ENCODE measurements at places on chromosomes 3 and 15.
A peak's percentile ranks its signal among the peaks of the same experiment; 100 is the strongest.

DNA sequence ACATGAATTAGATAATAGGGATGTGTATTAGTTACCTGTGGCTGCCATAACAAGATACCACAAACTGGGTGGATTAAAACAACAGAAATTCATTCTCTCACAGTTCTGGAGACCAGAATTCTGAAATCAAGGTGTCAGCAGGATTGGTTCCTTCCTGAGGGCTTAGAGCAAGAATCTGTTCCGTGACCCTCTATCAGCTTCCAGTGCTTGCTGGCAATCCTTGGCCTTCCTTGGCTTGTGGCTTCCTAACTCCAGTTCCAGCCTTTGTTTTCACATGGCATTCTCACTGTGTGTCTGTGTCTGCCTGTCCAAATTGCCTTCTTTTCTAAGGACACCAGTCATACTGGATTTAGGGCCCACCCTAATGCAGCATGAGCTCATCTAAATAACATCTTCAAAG is 94.4 kb upstream of the NR2E3 start:
- no peak for DNase-seq

DNA sequence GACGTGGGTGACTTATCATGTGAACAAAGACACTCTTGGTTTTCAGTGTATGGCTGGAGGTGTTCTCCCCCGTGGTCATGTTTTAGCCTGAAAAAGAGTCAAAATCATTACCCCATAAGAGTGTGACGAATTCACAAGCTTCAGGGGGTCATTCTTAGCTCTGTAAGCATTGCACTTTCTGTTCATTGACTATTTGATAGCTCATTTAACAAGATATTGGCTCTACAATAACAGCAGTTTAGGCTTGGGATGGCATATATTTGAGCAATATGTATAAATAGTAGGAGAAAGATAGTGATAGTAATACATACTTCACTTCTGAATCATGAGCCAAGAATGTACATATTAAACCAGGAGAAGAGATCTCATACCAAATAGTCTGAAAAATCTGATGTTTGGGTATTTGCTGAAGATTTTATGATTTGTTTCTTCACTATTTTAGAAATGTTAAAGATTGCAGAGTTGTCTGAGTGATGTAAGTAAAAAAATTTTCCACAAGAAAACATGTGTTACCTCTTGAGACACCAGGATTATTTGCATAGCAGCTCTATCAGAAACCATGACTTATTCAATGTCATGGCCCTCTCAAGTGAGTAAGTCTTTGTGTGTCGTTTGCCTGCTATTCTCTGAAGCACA is 996.0 kb downstream of the OTOL1 start:
- no peak for DNase-seq

DNA sequence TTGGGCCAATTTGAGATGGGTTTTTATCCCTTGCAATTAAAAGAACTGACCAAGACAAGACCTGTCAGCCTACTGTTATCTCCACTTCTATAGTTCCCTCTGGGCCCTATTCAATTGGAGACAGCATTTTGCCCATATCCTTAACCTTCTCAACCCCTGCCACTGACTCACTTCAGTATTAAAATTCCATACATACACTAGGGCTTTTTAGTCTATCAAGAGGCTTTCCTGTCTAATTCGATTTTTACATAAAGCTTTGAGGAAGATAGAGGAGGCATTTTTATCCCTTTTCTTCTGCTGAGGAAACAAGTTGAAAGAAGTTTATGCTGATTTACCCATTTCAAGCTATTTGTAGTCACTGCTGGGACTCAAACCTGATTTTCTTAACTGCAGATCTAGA is 51.1 kb downstream of the GTF2E1 start:
- no peak for DNase-seq

DNA sequence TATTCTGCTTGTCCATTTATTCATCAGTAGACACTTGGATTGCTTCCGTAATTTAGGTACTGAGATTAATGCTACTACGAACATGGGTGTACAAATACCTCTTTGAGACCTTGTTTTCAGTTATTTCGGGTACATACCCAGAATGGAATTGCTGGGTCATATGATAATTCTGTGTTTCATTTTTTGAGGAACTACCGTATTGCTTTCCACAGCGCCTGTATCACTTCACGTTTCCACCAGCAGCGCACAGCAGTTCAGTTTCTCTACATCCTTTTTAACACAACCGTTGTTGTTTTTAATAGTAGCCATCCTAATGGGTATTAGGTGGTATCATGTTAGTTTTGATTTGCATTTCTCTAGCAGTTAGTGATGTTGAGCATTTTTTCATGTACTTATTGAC is 9.5 kb downstream of the PAK2 start:
- no peak for DNase-seq

- no peak for DNase-seq
These were observed 51.4 kb downstream of the XXYLT1 start for GRCh38 chr3:195219351-195220230.

- peak; percentile 61 for DNase-seq
These were observed 116.2 kb downstream of the MFSD1 start for GRCh38 chr3:158918008-158918407.

Data from T1000 (cell line).